ENCODE measurements at places on chromosomes 11 and 22. TPM values are rescaled to one million over a fixed set of nuclear protein-coding genes. Genes with fewer than 3 reads are reported as not detected.

- no peak for DNase-seq
Observed at GRCh38 chr11:27443227-27443626, 29.4 kb downstream of the LGR4 start.

- DNase-seq: no peak
Observed at GRCh38 chr11:127862406-127862805, 725.0 kb downstream of the ETS1 start.

DNA sequence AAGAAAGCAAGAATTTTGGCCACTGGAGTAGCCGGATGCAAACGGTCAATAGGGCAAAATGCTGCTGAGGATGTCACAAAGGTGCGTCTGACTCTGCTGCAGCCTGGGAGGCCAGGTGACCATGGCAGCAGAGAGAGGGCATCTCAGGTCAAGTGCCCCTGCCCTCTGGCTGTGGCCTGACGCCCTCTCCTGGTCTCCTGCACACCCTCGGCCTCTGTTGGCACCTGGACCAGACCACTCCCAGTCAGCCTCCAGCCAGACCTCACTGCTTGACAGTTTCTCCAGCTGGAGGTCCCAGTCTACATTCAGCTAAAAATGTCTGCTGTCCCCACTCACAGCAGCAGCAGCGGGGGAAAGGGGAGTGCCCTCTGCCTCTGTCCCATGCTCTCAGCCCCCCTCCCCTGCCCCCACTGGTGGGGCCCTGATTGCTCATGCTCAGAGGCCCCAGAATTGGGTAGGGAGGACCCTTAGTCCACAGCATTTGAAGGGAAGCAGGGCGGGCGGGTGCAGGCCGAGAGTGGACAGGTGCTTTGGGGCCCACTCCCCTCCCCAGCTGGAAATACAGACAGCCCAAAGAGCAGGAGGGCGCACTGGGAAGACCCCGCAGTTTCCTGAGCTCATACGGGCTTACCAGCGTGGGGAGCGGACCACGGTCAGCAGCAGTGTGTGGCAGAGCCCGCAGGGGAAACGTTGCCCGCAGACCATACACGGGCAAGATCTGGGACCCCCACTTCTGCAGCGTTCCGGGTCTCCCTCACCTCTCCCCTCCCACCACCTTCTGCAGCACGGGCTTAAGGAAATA is 1.6 kb upstream of the BRSK2 start:
- peak; percentile 32 for DNase-seq

DNA sequence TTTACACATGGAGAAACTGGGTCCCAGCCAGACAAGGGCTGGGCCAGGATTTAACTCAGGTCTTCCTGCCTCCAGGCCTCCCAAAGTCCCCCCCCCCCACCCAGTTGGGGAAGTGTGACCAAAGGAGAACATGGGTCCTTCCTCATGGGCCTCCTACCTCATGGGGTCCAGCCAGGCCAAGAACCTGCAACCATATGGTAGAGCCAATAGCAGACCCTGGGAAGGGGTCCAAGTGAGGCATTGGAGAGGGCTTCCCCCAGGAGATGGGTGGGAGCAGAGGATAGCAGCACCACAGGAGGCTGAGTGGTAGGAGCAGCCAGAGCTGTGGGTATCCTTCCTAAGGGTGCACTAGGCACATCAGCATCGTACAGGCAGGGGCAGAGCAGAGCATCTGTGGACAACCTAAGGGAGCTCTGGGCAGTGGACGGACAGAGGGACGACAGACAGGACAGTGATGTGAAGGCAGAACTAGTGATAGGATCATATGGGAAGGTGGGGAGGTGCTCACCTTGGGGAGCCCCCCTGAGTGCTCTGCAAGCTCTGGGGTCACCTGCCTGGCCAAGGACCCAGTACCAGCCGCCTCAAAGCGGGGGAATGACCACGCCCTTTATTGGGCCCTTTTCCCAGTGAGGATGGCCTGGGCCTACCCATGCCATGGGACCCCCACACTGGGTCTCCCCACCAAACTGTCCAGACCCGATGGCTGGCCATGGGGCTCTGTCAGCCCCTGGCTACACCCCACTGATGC is 4.5 kb downstream of the ARVCF start:
- DNase-seq: no peak

The SIAE gene
- 11.8 TPM for total RNA-seq
